ENCODE measurements at places on chromosomes 5 and 9.

DNA sequence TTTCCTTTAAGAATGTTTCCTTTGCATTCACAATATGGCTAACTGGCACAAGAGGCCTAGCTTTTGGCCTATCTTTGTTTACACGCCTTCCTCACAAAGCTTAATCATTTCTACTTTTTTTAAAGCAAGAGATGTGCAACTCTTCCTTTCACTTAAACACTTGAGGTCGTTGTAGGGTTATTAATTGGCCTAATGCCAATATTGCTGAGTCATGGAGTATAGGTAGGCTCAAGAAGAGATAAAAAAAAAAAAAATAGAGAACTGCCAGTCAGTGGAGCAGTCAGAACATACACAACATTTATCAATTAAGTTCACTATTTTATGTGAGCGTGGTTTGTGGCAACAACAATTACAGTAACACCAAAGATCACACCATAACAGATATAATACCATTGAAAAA lies 5.9 kb downstream of the FKBP15 start:
- no peak for DNase-seq

GRCh38 chr5:52801329-52801728 lies 13.6 kb downstream of the ITGA1 start:
- peak; percentile 62 for DNase-seq

- no peak for DNase-seq
Measured at GRCh38 chr5:26569241-26569928, 469.0 kb downstream of the CDH9 start.

GRCh38 chr9:2255128-2255527 lies 240.0 kb downstream of the SMARCA2 start:
- no peak for DNase-seq

DNA sequence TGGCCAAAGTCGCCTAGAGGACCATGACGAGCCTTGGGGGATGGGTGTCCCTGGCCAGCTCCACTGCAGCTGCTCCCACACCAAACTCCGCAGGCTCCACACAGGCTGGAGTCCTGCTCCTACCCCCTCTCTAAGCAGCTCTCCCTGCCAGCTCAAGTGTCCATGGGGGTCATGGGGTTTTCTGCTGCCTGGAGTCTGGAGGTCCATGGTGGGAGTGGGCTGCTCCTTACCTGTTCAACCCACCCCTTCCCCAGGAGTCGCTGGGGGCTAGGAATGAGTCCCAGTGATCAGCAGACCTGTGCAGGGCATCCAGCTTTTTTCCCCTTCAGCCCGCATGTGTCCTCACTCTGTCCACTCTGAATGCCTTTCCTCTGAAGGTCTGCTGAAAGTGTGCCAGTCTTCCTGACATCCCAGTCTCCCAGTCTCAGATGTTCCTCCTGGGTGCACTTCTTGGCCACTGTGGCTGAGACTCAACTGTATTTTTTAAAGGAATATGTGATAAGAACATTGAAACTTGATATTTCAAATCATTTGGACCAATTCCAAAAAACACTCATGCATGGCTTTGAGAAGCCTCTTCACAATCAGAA lies 261.3 kb upstream of the ANKH start:
- DNase-seq, result no peak

GRCh38 chr5:133340822-133341221 lies 271.5 kb downstream of the FSTL4 start:
- DNase-seq, result no peak

- no peak for DNase-seq
Measured at GRCh38 chr5:95727764-95728191, 3.4 kb upstream of the RHOBTB3 start.

- no peak for DNase-seq
Measured at GRCh38 chr5:42360616-42361314, 62.5 kb upstream of the GHR start.

GRCh38 chr5:114361724-114362196 lies at the start of gene KCNN2:
Gene KCNN2, plus strand, starts transcription at chr5:114362070. Its CDS starts 70 bp downstream, at chr5:114362140.
- peak; percentile 74 for DNase-seq

- no peak for DNase-seq
Measured at GRCh38 chr5:137090151-137090550, 409.0 kb downstream of the SPOCK1 start.

DNA sequence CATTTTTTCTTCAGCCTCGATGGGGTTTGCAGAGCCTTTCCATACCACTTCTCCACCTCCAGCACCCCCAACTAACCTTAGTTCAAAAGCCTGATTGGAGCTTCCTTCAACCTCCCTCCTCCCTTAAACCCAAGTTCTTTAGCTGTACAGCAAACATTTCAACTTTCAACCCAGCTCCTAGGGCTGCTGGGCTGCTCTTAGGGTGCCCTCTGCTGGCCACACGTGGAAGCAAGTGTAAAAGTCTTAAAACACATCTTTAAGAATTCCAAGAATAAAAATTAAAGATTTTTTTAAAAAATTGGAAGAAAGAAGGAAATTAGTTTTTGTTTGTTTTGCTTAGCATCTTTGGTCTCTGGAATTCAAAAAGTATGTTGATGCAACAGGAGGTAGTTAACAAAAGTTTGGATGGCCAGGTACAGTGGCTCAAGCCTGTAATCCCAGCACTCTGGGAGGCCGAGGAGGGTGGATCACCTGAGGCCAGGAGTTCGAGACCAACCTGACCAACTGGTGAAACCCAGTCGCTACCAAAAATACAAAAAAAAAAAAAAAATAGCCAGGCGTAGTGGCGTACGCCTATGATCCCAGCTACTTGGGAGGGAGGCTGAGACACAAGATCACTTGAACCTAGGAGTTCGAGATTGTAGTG lies 15.5 kb upstream of the HSD17B3 start:
- peak; percentile 61 for DNase-seq

DNA sequence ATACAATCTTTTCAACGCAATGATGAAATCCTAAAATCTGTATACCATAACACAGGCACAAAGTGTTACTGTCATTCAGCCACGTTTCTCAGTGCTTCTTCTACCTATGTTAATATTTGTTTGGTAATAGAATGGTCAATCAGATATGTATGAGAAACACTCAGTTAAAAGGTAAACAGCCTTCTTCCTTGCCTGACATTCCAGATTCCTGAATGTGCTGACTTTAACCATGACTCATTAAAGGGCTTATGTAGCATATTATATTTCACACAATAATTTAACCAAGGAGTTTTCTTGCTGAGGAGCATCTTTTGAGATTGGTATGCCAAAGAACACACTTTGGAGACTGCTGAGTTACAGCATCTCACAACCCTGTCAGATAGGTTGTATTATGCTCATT lies 187.6 kb downstream of the CETN3 start:
- no peak for DNase-seq

DNA sequence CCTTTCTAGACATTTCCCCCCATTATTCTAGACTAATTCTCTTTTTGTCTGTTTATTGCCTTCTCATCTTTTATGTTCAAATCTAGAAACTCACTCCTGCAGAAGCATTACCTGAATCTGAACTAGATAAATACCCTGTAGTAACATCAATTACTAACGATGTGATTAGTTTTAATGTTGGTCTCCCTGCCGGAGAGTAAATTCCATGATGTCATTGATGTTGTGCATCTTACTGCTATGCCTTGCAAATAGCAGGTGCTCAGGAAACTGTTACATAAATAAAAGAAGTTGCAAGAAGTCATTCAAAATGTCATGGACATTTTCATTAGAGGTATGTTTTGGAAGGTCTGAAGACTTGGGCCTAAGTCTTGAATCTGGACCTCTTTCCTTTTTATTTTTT lies 23.0 kb upstream of the C9 start:
- DNase-seq, result no peak

- DNase-seq, result peak; percentile 72
Measured at GRCh38 chr5:132526290-132526973, 16.9 kb downstream of the IL5 start.

DNA sequence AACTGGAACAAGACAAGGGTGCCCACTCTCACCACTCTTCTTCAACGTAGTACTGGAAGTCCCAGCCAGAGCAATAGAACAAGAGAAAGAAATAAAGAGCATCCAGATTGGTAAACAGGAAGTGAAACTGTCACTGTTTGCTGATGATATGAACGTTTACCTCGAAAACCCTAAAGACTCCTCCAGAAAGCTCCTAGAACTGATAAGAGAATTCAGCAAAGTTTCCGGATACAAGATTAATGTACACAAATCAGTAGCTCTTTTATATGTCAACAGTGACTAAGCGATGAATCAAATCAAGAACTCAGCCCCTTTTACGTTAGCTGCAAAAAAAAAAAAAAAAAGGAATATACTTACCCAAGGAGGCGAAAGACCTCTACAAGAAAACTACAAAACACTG lies 306.6 kb downstream of the PLK2 start:
- no peak for DNase-seq

- DNase-seq, result no peak
Measured at GRCh38 chr5:116702776-116703175, 128.2 kb upstream of the SEMA6A start.

- peak; percentile 22 for DNase-seq
Measured at GRCh38 chr5:159178978-159179377, 30.4 kb downstream of the RNF145 start.

- DNase-seq, result peak; percentile 67
Measured at GRCh38 chr5:139637438-139638089, 10.6 kb upstream of the CXXC5 start.
